ENCODE measurements at places on chromosomes 12 and 14. TPM values are rescaled to one million over a fixed set of nuclear protein-coding genes. Genes with fewer than 3 reads are reported as not detected.

The LRRK2 gene
- polyA plus RNA-seq: 1.8 TPM

The SMCO2 gene
- 0.18 TPM for polyA plus RNA-seq

The ZFHX2 gene
- 0.14 TPM for polyA plus RNA-seq

The FBXO33 gene
- 9.0 TPM for polyA plus RNA-seq

DNA sequence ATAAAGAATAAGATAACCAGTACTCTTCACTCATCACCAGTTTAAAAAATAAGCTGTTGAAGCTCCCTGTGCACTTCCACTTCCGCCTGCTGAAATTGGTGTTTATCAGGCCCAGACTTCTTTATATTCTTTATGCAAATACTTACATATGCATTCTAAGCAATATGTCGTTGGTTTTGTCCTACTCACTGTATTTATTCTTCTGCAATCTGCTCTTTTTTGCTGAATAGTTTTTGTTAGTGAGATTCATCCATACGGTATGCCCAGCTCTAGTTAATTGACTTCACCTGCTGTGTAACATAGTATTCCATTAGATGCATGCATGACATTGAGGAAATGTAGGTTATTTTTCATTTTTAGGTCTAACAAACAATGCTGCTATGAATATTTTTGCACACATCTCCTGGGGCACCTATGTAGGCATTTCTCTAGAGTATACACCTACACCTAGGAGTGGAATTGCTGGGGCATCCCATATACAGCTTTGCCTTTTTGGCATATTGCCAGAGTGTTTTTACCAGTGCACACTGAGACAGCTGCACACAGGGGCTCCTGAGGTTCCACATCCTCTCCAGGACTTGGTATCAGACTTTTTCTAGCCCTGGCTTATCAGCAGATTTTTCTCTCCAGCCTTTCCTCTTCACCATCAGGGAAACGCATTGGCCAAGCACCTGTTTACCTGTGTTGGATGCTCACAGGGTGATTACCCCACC is 1.0 kb upstream of the NRIP2 start:
- H3K27ac ChIP-seq: no peak overlapping the region
- no peak overlapping the region for H3K4me3 ChIP-seq
- DNase-seq: no peak
- no peaks in the 10 kb centered on the region for H3K36me3 ChIP-seq

- H3K4me3 ChIP-seq: peak overlapping the region; percentile 92
- DNase-seq: no peak
- peak overlapping the region; percentile 85 for H3K27ac ChIP-seq
- no peaks in the 10 kb centered on the region for H3K36me3 ChIP-seq
- H3K27me3 ChIP-seq: no peaks in the 10 kb centered on the region
Observed at GRCh38 chr12:76560086-76560491, 518 bp upstream of the OSBPL8 start.

GRCh38 chr14:42002141-42002540 is 395.5 kb downstream of the LRFN5 start:
- no peaks in the 10 kb centered on the region for H3K36me3 ChIP-seq
- no peaks in the 10 kb centered on the region for H3K27me3 ChIP-seq
- H3K27ac ChIP-seq: no peak overlapping the region
- H3K4me1 ChIP-seq: peaks cover 6% of the 10 kb centered on the region
- peak; percentile 9 for DNase-seq

DNA sequence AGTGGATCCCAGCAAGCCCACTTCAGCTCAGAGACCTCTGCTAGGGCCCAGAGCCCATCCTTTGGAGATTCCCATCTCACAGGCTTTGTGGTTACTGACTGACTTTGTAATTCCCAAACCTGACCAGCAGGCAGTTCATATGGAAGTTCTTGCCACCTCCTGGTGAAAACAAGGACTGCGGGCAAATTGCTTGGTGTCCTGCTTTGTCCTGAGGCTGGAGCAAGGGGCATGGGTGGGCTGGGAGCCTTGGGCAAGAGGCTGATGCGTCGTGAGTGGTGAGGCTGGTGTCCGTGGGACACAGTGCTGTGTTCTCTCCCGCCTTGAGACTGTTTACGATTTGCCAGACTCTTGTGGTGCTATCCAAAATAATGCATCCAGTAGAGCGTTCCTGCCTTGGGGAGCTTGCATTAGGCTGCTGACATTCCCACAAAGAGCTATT is 91.0 kb downstream of the LRRC74A start:
- no peak overlapping the region for H3K4me3 ChIP-seq
- no peaks in the 10 kb centered on the region for H3K27me3 ChIP-seq
- H3K4me1 ChIP-seq: peaks cover 41% of the 10 kb centered on the region
- no peaks in the 10 kb centered on the region for H3K36me3 ChIP-seq
- H3K27ac ChIP-seq: peak overlapping the region; percentile 98

DNA sequence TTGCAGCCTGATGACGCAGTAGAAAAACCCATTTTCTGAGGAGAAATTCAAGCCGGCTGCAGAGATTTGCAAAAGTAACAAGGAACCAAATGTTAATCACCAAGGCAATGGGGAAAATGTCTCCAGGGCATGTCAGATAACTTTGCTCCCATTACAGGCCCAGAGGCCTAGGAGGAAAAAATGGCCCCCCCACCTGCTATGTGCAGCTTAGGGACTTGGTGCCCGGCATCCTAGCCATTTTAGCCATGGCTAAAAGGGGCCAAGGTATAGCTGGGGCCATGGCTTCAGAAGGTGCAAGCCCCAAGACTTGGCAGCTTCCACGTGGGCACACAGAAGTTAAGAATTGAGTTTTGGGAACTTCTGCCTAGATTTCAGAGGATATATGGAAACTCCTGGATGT is 351.9 kb downstream of the RGS6 start:
- H3K4me3 ChIP-seq: no peak overlapping the region
- no peaks in the 10 kb centered on the region for H3K27me3 ChIP-seq
- DNase-seq: no peak
- no peaks in the 10 kb centered on the region for H3K4me1 ChIP-seq
- no peak overlapping the region for H3K27ac ChIP-seq

Data from GM23248 (cell line).